Stimulated activated CD4-positive, alpha-beta T cell treated with anti-CD3 and anti-CD28 coated beads, Interleukin-4, amount 100 ng/mL, for 24 hours (primary cell): ENCODE measurements at places on chromosomes 2 and 18.

DNA sequence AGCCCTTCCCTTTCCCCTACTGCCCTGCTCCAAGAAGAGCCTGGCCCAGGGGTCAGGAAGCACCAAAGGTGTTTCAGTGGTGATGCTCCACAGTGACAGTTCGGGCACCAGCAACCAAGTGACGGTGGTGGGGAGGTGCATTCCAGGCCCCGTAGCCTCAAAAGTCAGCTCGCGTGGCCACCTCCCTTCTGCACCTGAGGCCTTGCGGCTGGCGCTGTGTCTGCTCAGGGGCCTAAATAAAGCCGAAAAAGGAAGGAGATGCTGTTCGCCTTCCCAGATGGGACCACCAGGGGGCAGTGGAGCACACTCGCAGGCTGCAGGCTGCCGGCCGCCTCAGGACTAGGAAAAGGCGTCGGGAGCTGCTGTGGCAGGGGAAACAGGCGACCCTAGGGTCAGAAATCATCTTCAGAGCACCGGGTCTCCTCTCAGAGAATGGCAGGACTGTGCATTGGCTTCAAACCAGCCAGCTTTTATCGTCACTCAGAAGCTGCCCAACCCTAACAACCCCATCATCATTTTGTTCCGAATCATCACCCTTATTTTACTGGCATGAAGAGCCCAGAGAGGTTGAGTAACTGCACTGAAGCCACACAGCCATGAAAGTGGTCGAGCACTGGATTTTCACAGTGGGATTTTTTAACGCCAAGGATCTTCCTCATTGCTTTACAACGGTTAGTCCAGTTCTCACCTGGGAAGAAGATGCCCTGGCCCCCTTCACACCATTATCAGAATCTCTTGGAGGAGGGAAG, 213.0 kb upstream of the CELF4 start:
- peak; percentile 8 for DNase-seq

GRCh38 chr2:150532879-150533278, 45.4 kb upstream of the RND3 start:
- no peak for DNase-seq

DNA sequence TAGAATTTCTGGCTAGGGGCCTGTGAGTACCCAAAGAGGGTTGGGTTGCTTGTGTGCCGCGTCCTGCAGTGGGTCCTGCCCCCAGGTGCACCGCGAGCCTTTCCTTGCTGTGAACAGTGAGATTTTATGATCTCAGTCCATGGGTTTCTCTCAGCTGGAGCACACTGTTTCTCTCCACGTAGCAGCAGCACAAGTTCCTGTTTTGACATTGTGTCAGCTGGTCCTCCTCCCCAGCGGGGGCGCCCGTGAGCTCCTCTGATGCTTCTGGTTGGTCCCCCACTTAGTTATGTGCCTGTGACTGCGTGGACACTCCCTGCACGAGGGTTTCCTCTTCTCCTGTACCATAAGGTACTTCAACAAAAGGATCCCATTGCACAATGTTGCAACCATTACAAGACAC, 29.8 kb downstream of the TSHZ1 start:
- no peak for DNase-seq

- DNase-seq, result no peak
Observed at GRCh38 chr2:8374782-8375181, 307.1 kb upstream of the ID2 start.

DNA sequence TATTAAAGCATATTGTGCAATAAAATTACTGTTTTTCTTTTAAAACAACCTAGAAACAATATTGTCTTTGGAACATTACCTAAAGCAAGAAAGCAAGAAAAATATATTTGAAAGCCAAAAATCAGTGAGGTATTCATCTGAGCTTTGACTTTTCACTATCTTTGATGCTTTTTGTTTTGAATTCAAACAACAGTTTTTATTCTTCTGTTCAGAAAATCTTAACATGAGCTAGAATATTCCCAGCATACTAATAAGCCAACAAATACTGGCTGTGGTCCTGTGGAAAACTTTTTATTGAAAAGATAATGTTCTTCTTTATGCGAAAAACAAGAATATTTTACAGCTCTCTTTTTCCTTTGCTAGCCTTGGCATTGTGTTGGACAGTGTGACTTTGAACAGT, 19.8 kb downstream of the FAM171B start:
- DNase-seq, result no peak

GRCh38 chr2:53787614-53788289, 908 bp downstream of the ERLEC1 start:
- DNase-seq, result peak; percentile 18

DNA sequence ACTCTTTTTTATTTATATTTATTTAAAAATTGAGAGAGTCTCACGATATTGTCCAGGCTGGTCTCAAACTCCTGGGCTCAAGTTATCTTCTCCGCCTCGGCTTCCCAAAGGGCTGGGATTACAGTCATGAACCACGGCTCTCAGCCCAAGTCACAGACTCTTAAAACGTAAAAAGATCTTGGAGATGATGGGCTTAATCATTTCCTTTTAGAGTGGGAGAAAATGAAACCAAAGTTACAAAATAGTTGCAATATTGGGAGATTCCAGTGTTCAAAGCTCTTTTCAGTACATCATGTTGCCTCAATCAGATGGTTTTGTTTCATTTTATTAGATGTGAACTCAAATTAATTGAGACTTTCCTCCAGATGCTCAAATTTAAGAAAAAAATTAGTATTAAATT, 151.4 kb upstream of the XPO1 start:
- DNase-seq, result no peak

GRCh38 chr2:54899576-54900200, 150.6 kb downstream of the RTN4 start:
- no peak for DNase-seq

- no peak for DNase-seq
Observed at GRCh38 chr2:46493241-46493970, 14.0 kb downstream of the TMEM247 start.

- DNase-seq, result no peak
Observed at GRCh38 chr2:68426848-68427579, 40.1 kb downstream of the FBXO48 start.

- DNase-seq, result no peak
Observed at GRCh38 chr18:69737851-69738250, 209.8 kb downstream of the CD226 start.

DNA sequence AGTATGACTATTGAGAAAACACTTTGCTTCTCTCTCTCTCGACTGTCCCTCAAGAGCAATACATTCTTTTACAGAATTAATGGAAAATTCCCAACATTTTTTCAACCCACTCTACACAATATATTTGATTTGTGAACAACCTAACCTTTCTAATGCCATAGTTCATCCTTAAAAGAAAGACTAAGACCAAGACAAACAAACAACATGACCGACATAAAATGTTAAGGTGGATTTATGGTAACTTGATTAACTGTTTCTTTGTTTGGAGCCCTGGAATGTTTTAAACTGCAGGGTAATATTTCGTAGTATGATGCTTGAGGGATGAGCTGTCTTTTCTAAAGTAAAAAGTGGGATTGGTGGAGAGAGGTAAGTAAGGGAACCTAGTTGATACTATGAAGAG, 738.2 kb downstream of the MBD2 start:
- DNase-seq, result no peak

- DNase-seq, result peak; percentile 94
Observed at GRCh38 chr2:99154643-99155536, at the start of the genes LIPT1 and TSGA10. Gene LIPT1 (plus strand): TSS chr2:99154967. CDS start chr2:99161958, 6,991 bp downstream. Gene TSGA10 (minus strand): TSS chr2:99154942. CDS start chr2:99109439, 45,503 bp downstream.

DNA sequence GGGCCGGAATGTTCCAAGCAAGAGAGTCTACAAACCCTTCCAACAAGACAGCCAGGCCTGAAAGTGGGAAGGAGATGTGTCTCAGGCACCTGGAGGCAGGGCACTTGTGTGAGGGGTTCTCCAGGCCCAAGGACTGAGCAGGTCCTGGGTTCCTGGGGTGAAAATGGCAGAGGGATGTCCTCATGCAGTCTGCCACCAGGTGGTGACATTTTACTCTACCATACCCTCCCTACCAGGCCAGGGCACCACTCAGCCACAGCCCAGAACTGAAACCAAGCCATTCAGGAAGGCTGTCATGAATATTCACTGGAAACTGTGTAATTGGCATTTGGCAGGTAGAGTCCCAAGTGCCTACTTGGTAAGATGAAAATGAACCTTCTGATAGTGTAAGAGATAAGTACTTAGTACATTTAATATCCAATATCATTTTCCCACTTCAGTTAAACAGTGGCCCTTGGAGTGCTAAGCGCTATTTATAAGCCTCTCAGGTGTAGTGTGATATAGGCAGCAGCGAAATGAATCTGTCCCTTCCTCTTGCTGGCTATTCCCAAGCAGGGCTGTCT, 185.1 kb downstream of the MYO5B start:
- DNase-seq, result peak; percentile 24

GRCh38 chr2:176096243-176096985, 3.2 kb upstream of the HOXD12 start:
- no peak for DNase-seq

DNA sequence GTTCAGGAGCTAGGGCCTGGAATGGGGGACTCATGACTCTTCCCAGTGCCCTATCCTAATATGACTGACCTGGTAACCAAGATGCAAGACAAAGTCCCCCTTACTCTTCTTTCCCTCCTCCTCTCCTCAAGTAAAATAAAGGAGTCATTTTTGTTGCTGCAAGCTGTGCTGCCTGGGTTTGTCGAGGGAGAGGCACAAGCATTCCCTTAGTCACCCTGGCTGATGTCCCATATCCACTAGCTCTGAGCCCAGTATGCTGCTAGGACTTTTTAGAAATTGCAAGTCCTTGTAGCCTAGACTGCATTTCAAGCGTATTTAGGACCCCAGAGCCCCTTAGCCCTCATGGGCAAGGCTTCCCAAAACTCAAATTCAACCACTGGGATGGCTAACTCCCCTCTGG, 338.5 kb upstream of the SETBP1 start:
- DNase-seq, result no peak

DNA sequence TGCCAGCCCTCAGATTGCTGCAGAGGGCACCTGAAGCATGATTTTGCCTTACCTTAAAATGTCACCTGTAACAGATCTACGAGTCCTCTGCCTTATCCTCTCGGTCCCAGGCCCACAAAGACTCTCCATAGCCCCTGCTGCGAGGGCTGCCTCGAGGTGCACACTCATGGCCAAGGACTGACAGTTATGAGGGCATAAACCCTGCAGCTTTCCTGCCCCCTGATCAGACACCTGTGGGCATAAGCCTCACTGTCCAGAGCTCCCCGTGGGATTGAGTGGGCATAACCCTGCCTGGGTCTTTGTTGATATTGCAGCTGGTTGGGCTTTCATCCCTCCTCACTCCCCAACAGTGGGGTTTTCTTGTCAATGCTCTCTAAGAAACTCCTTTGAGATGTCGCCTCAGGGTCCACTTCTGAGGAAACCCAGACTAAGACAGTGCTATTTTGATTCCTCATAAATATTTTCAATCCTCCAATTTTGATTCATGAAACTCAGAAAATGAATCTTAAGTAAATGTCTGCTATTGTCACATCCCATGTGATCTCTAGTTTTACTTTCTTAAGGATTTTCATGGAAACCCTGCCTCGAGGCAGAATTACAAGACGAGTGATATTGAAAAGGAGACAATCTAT, 108.5 kb upstream of the NCK2 start:
- no peak for DNase-seq

DNA sequence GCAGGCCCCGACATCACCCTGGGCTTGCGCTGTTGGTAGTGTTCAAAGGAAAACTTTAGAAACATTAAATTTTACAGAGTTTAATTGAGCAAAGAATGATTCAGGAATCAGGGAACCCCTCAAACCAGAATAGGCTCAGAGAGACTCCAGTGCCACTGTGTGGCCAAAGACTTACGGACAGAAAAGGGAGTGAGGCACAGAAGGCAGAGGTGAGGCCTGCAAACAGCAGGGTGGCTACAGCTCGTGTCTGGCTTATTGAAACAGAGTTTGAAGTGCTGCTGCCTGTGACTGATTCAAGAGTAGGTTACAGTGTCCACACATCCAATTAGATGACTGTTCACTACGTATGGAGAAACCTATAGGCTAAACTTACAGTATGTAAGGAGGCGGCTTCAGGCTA, 2.4 kb upstream of the CTDP1 start:
- DNase-seq, result no peak

GRCh38 chr2:173033084-173033483, 42.6 kb upstream of the MAP3K20 start:
- no peak for DNase-seq

DNA sequence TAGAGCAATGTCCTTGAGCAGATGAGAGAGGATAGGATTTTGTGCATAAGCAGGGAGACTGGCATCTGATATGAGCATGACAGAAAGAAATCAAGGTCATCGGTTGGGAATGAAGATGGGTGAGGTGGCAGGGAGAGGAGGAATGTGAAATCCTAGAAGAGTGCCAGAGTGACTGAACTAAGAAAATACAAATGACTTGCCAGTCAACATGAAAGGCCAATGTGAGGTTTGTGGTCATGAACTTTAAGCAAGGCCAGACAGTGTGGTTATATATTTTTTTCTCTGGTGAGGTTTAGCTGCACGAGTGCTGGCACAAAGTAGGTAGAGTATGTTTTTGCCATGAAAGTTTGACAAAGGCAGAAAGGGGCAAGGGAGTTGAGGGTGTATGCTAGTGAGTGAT, 21.2 kb downstream of the QPCT start:
- peak; percentile 21 for DNase-seq

DNA sequence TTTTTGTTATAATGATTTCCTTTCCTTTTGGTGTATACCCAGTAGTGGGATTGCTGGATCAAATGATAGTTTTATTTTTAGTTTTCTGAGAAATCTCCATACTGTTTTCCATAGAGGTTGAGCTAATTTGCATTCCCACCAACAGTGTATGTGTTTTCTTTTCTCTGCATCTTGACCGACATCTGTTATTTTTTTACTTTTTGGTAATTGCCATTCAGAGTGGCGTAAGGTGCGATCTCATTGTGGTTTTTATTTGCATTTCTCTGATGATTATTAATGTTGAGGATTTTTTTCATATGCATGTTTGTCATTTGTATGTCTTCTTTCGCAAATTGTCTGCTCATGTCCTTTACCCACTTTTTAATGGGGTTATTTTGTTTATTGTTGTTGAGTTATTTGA, 58.1 kb downstream of the ARHGAP25 start:
- DNase-seq, result no peak

DNA sequence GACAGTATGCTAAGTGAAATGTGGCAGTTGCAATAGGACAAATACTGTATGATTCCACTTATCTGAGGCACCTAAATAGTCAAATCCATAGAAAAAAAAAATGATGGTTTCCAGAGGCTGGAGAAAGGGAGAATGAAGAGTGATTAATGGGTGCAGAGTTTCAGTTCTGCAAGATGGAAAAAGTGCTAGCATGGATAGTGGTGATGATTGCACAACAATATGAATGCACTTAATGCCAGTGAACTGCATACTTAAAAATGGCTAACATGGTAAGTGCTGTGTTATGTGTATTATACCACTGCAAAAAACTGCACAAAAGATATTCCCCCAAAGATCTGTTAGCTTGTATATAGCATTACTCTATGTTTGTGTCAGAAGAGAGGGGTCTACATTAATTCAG, 185.4 kb downstream of the INHBB start:
- DNase-seq, result no peak

DNA sequence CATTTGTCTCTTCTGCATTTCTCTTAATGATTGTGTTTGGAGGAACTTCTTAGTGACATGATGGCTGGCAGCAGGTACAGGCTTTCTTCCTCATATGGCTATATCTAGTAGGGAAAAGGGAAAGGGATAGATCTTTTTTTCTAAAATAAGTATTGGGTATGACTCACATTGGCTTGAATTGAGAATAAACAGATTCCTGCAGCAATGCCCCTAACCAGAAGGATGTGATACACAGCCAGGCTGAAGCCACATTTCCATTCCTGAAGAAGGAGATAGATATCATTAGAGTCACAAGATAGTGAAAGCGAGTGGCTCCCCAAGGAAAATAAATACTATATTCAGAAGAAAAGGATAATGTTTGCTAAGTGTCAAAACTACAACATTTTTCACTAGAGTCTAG, 61.1 kb downstream of the VWC2L start:
- no peak for DNase-seq
